ENCODE measurements at places on chromosomes 12 and 14.

- DNase-seq: no peak
Observed at GRCh38 chr12:131054345-131055092, 100.8 kb downstream of the ADGRD1 start.

DNA sequence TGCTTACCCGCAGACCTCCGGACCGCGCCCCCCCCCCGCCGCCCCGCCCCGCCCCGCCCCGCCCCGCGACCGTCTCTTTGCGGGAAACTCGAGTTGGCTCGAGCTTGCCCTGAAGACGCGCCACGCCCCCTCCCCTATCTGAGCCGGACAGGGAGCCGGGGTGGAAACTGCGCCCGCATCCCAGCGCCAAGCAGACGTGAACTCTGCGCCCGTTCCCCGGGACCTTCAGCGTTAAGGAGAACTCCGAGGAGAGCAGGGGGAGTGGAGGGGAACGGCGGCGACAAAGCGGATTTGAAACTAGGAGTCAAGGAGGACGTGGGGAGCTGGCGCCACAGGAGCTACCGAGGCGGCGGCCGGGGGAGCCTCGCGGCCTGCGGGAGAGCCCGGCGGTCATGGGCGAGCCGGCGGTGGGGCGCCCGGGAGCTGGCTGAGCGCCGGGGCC lies at the start of gene KCNK13:
KCNK13 (plus strand) TSS at position 310 of the 442 bp plus-strand sequence. CDS start 212 bp downstream, outside the sequence.
- DNase-seq: no peak

GRCh38 chr12:92650228-92650822 lies 52.5 kb upstream of the PLEKHG7 start:
- DNase-seq: no peak

DNA sequence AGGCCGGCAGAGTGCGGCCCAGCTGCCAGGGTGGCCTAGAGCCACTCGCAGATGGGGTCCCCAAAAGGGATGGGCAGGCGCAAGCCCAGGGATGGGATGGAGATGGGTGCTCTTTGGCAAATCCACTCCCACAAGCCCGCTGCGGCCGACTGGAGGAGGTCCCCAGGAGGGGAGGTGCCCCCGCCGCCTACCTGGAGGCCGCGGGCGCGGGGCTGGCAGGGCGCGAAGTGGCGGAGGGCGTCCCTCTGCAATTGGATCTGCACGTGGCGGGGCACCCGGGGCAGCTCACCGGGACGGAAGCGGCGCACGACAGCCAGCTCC lies 730 bp downstream of the PPP1R3E start:
- DNase-seq: no peak

GRCh38 chr12:11669348-11669747 lies 19.9 kb downstream of the ETV6 start:
- DNase-seq: no peak

DNA sequence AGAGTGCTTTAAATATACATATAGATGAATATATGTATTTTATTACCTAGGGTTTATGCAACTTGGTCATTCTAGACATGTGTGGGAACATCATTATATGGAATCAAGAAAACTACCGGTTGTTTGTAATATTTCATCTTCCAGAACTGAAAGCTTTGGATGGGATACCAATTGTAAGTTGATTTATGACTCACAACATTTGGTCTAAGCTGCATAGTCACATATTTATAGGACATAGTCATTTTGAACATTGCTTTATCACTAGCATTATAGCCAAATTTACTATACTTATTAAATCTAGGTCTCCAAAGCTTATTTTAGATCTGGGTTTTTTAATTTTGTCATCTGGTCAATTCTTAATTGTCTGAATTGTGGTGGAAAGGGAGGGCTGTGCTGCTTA lies 83.7 kb upstream of the PCNX4 start:
- DNase-seq: no peak

- DNase-seq: no peak
Observed at GRCh38 chr12:49541911-49542505, 3.2 kb downstream of the KCNH3 start.

GRCh38 chr14:89628521-89628920 lies 211.5 kb upstream of the FOXN3 start:
- no peak for DNase-seq

DNA sequence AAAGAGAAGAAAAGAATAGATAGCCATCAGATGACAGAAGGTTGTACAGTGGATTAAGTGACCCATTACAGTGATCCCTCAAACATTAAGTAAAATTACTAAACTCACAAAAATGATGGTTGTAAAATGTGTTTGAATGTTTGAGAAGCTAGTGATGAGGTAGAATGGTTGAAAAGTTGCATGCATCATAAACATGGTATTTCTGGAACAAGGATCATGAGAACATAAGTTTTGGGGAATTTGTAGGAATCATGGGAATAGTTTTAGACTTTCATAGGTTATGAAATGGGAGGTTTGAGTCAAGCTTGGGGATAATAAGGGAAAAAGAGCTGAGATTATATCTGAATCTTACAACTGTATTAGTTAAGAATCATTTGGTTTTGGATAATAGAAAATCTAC lies 34.1 kb upstream of the NEDD1 start:
- no peak for DNase-seq

DNA sequence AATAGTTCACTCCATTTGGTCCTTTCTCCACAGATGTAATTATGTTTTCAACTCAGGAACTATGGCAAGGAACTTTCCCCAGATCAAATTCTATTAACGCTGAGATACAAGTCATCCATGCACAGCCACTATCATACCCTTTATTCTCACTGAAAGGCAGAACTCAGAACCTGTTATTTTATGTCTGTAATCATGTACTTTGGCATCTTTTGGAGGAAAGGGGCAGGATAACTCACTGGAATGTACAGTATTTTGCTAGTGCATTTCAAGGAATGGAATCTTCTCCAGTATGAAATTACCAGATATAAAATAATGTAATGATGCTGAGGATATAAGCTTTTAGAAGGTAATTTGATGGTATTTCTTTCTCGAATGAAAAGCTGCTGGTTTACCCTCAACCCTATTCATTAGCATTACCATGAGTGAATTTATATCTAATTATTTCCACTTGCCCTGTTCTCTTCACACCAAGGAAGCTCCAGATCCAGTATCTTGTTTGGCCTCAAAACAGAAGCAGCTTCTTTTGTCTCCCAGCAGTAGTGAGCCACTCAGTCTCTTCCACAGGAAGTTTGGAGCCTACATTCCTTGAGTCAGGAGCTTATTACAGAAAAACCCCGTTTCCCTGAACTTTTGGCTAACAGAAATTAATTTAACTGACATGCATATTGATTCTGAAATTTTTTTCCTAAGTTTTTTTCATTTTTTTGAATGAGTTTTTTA lies 10.0 kb upstream of the AMHR2 start:
- DNase-seq: no peak

- no peak for DNase-seq
Observed at GRCh38 chr12:113852264-113852663, 113.9 kb downstream of the RBM19 start.

- DNase-seq: no peak
Observed at GRCh38 chr14:100523131-100523842, 63.9 kb downstream of the BEGAIN start.

DNA sequence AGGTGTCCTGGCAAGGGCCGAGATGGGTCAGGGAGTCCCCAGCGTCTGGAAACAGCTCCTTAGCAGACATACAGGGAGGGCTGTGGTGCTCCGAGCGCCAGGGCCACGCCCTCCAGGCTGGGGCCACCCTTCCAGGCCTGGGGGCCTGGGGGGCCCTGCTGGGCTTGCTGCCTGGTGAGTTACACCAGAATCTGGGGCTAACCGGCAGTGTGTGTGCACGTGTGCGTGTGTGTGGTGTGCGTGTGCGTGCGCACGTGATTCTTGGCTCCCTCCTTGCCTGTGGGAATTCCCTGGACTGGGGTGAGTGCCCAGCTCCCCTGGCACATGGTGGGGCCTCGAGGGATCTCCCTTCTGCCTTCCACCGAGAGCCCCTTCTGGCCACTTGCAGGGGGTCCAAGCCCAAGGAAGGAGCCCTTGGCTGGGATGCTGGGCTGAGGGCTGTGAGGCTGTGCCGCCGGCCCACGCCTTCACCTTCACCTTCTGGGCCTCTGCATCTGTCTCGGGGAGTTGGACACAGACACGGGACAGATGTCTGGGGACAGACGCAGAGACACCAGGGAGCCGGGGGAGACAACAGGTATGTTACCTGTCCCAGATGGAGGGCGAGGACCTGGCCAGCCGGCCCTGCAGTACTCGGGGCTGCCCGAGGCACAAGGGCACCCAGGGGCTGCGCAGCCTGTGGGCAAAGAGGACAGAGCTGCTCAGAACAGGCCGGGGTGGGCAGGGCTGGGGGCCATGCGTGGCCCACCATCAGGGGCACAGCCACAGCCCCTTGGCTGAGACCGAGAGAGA lies 37.2 kb downstream of the BEGAIN start:
- DNase-seq: no peak

DNA sequence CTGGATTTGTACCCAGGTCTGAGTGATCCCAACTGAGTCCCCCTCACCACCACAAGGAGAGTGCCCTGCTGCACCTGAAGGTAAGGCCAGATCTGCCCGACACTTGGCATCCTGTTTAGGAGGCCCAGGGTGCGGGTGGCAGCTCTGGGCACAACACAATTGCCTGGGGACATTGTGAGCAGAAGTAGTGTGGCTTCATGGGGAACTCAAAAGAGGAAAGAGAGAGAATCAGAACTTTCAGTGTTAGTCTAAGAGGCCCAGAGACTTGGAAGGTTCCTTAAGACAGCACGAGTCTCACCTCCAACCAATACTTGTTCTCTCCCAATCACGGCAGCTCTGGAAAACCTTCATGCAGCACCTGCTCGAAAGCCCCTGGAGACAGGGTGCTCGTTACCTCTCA lies 6.6 kb upstream of the SLC8B1 start:
- no peak for DNase-seq

DNA sequence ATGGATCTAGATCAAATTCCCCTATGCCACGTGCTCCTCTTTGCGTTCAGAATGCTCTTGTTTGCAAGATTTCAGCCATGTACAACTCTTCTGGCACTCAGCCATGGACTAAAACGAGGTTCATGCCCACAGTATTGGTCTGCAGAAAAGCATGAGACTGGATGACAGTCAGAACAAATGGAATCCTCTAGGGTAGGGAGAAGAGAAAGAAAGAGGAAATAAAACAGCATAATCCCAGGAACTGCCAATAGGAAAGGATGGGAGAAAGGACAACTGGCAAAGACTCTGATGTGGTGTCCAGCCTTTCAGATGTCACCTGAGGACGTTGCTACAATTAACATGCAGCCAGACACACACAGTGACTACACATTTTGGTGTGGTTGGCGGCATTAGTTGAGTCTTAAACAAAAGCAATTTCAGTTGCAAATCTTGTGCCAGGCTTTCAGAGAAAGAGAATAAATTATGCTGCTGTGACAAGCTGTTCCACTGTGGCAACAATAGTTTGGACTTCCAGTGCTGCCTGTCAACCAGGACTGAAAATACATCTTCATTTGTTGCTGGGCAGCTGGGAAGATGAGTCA lies 338.0 kb downstream of the RGS6 start:
- DNase-seq: no peak

DNA sequence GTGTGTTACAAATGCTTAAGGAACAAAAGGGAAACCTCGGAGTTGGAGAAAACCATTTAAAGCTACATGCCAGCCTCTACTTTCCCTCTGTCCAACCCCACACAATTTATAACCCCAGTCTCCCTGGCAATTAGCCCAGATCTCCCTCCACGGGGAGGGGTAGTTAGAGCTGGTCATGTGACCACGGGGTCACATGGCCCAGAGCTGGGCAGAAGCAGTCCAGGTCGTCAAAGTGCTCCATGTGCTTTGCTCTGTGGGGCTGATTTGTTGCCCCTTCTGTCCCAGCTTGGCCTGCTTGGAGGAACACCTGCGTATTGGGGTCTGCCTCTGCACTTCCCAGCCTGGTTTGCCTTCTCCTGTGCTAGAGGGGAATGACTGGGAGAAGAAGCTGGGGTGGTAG lies 219.1 kb downstream of the RBM19 start:
- no peak for DNase-seq

DNA sequence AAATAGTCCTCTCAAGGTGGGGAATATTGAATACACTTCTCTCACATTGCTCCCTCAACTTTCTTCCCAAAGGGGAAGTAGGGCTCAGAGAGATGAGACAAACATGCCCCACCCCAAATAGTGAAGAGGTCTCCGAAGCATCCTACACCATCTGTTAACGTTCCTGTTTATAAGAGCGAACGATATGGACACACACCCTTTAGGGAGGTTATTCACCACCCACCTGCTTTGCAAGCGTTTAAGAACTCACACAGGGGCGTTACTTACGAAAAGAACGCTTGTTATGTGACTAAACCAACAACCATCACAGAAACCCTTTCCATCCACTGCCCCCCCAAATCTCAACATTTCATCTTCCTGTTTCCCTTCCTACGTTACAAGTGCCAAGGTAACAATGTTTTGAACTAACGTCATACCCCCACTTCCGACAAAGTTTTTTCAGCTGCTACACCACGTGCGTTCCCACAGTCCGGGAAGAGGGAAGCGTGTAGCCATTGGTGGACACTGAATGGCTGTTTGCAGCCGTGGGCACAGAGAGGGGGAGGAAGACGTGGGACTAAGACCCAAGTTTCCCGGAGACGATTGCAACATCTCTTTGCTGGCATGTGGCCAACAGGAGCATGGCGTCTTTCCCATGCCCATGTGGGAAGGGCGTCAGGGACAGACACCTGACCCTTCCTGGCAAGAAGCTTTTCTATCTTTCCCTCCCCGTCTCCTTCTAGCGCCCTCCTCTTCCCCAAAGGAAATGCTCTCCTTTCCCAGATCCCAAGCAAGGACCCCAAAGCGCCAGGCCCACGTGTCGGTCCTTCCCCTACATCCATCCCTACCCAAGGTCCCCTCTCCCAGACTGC lies 1.2 kb downstream of the YBX3 start:
- no peak for DNase-seq

DNA sequence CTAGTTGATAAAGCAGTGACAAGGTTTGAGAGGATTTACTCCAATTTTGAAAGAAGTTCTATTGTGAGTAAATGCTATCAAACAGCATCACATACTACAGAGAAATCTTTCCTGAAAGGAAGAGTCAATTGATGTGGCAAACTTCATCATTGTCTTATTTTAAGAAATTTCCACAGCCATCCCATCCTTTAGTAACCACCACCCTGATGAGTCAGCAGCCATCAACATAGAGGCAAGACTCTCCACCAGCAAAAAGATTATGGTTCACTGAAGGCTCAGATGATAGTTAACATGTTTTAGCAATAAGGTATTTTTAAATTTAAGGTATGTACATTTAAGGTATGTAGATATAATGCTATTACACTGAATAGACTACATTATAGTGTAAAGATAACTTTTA lies 122.1 kb upstream of the ARHGAP5 start:
- DNase-seq: no peak

DNA sequence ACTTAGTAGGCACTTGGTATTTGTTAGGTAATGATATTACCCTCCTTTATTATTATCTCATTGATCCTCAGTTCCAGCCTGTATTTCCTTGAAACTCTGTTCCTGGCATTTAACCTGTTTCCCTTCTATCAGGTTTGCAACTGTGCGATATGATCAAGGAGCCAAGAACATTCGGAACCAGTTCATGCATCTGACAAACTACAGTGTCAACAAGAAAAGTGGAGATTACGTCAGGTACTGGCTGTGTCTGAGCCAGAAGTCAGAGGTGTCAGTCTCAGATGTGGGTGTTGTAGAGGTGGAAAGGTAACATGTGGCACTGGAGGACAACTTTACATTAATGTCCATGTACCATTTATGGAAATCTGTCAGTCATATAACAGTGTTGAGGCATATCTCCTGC lies 56.7 kb downstream of the TTLL5 start:
- no peak for DNase-seq
